Fibroblast of skin of scalp (primary cell): ENCODE measurements at places on chromosomes 2 and 18.

- peak; percentile 37 for DNase-seq
Measured at GRCh38 chr2:196284144-196284844, 112.9 kb upstream of the STK17B start.

GRCh38 chr2:240640939-240641338 lies 15.7 kb downstream of the GPR35 start:
- DNase-seq: peak; percentile 17

- no peak for DNase-seq
Measured at GRCh38 chr2:46074501-46074900, 222.7 kb upstream of the EPAS1 start.

DNA sequence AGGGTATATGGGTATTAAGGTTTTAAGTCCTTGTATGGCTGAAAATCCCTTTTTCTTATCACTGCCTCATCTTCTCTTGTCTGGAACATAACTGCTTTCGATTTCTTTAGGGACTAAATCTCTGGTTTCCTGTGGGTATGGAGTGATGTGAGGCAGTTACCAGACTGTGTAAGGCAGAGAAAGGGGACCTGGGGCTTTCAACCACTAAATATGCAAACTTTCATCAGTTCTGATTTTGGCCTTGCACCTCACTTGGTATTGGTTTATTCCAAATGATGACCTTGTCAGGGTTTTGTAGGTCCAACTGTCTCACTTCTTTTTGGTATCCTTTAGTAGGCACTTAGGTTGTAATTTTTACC lies 9.3 kb downstream of the MAP4K4 start:
- no peak for DNase-seq

- DNase-seq: no peak
Measured at GRCh38 chr18:76401498-76401897, 93.5 kb downstream of the ZNF516 start.

GRCh38 chr2:209917154-209917771 lies 85.2 kb upstream of the RPE start:
- no peak for DNase-seq

GRCh38 chr2:199819746-199820145 lies 31.2 kb downstream of the FTCDNL1 start:
- no peak for DNase-seq

- no peak for DNase-seq
Measured at GRCh38 chr2:196743165-196743564, 56.3 kb downstream of the GTF3C3 start.

- peak; percentile 95 for DNase-seq
Measured at GRCh38 chr2:149741646-149742045, 154.1 kb upstream of the MMADHC start.

DNA sequence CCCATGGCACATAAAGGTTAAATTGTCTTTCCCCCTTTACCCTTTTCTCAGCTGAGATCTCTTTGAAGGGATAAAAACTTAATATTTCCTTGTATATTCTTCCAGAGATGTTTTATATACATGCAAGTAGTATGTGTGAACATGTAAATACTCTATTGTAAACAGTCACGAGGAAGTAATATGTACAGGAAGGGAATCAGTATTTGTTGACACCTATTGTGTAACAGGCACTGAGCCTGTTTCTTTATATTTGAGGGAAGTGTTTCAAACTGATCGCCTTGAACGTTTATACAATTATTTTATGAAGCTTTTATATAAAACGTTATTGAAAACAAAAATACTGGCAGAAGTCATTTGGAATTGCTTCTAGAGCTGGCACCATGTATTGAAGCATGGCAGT lies 13.2 kb downstream of the RALBP1 start:
- no peak for DNase-seq

DNA sequence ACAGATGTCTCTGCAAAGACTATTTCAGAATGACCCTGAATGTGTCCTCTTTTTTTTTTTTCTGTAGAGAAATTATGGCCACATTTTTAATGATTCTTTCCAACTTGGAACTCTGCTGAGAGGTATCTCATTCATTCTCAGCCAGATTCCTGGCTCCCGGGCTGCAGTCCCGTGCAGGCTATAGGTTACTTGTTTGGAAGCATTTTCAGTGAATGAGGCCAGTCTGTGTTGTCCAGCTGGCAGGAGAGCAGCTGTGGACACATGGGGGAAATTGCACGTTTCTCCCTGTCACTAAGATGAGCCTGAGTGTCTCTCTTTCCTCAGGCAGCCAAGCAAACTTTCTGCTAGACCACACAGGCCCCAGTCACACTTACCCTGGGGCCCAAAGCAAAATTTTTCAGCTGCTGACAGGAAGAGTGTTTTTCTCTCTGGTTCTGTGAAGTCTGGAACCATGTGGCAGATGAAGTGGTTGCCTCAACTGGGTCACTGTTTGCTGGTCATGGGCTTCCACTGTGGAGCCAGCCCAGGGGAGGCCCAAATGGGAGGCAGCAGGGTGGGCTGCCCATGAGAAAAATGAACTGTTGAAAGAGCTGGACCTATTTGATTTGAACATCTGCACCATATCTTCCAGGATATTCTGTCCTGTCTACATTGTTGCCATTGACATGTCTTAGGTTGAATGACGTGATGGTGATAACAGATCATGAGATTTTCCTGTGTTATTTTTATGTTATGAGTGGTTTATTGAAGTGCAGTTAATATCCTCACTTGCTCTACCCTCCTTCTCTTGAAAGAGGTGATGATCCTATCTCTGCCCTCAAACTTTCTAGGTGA lies 431.2 kb downstream of the LPIN1 start:
- DNase-seq: peak; percentile 20
